ENCODE measurements at places on chromosomes 5 and 9. TPM values are rescaled to one million over a fixed set of nuclear protein-coding genes. Genes with fewer than 3 reads are reported as not detected.
A peak's percentile ranks its signal among the peaks of the same experiment; 100 is the strongest.

DNA sequence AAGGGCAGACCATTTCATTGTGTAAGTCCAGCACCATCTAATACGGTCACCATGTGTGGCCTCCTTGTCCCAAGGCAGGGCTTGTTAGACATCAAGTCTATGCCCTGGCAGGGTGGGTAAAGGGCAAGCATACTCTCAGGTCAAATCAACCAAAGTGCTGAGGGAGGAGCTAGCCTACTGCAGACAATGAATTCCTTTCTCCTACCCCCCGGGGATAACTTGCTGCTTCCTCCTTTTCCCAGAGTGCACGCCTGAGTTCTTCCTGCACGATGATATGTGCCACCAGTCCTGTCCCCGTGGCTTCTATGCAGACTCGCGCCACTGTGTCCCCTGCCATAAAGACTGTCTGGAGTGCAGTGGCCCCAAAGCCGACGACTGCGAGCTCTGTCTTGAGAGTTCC is 71.4 kb downstream of the RFK start:
- no peak for DNase-seq

DNA sequence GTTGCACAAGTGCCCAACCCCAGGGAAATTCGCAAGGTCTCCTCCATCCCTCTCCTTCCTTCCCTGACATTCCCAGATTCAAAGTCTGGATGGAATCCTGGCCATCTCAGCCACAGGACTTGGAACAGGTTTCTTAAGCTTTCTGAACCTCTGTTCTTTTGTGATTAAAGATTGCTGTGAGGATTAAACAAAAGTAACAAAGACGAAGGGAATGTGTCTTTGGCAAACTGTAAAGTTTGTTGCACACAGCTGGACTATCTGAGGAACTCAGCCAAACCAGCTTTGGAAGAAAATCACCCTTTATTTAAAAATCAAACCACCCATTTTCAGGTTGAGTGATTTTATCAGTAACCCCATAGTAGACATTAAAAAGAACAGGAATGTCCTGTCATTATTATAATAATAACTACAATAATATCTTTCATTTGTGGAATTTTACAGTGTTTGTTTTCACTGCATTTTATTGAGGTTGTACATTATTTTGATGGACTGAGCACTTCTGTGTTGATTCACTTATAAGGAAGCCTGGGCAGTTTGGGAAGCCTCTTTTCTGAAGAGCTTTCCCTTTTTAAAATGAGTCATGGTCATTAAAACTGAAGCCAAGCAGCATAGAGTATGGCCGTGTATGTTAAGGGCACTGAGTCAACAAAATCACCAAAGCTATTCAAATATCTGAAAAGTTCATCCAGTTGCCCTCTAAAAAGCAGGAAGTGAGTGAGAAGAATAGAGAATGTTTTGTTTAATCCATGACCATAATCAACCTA is 310.2 kb downstream of the AGTPBP1 start:
- DNase-seq, result no peak

DNA sequence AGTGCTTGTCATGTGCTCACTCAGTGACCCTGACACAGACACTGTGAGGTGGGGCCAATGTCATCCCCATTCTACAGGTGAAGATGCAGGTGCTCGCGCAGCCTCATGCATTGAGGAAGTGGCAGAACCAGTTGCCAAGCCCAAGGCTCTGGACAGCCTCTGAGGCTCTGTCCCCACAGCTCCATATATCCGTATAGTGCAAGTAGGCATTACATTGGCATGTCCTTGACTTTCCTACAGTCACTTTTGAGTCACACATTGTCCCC is 58.8 kb upstream of the ANGPTL2 start:
- peak; percentile 41 for DNase-seq

DNA sequence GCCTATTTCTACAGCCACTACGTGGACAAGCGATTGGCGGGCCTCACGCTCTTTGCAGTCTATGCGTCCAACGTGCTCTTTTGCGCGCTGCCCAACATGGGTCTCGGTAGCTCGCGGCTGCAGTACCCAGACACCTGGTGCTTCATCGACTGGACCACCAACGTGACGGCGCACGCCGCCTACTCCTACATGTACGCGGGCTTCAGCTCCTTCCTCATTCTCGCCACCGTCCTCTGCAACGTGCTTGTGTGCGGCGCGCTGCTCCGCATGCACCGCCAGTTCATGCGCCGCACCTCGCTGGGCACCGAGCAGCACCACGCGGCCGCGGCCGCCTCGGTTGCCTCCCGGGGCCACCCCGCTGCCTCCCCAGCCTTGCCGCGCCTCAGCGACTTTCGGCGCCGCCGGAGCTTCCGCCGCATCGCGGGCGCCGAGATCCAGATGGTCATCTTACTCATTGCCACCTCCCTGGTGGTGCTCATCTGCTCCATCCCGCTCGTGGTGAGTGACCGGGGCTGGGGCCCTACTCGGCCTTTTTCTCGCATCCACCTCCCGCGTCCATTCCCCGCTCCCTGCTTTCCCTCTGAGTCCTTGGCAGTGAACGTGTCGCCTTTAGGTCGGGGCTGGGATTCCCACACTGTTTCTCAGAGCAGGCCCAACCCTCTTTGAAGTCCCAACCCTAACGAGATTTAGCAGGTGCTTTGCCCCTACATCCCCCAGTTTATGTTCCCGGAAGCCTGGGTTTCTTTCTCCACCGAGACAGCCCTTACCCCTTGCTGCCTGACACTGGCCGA is 1.8 kb downstream of the PTGER4 start:
- peak; percentile 80 for DNase-seq

DNA sequence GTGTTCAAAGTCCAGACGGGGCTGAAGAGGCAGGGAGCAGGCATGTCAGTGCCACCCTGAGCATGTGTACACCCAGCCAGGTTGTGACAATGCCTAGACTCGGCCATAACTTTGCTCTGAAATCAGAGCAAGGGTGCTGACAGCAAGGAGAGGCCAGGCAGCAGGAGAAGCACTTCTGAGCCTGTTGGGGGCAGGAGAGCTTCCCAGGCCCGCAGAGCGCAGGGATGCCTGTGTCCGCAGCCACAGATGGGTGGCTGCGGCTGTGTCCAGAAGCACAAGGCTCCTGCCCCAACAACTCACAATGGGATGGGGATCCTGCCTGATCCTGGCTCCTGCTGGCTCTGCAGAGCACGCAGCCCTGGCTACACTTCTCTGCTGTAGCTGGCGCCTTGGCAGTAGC is 373.9 kb downstream of the CHSY3 start:
- DNase-seq, result no peak

- DNase-seq, result no peak
These were observed 62.6 kb upstream of the ZNF354B start for GRCh38 chr5:178797101-178797521.

- no peak for DNase-seq
These were observed 503.0 kb downstream of the SPATA31D1 start for GRCh38 chr9:82491604-82492003.

DNA sequence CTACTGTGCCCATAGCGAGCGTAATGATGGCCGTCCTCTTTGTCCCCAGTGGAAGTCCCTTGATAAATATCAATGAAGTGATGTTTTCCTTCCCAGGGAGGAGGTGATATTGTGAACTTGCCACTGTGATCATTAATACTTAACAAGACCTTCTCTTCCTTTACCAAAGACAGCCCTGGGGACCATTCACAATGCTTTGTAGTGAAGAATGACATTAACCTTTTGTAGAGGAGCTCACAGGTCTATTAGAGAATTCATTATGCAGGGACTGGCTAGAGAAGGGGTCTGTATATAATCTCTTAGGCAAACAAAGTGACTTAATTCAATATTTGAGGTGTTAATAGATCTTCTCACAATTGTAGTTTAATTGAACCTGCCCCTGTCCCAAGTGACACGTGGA is 452.9 kb upstream of the DMAC1 start:
- DNase-seq, result no peak

DNA sequence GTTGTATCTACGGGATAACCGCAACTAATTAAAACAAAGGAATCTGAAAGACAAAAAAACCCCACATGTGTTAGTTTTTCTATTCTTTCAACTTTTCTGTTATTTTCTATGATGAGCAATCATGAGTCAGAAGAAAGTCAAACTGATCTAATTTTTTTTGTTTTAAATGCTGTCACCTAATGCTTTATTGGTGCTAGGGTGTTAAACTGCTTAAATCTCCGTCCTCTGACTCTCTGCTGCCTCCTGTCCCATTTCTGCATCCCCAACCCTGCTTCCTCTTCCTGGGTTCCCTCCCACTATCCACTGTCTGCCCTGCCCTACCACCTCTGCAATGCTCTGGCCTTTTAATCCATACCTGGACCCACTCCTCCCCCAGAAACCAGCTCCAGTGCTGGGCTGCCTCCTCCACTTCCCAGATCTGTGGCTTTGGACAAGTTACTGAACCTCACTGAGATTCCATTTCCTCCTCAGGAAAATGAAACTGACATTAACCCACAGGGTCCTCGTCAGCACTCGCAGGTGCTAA is 15.7 kb downstream of the PTPN3 start:
- DNase-seq, result no peak

DNA sequence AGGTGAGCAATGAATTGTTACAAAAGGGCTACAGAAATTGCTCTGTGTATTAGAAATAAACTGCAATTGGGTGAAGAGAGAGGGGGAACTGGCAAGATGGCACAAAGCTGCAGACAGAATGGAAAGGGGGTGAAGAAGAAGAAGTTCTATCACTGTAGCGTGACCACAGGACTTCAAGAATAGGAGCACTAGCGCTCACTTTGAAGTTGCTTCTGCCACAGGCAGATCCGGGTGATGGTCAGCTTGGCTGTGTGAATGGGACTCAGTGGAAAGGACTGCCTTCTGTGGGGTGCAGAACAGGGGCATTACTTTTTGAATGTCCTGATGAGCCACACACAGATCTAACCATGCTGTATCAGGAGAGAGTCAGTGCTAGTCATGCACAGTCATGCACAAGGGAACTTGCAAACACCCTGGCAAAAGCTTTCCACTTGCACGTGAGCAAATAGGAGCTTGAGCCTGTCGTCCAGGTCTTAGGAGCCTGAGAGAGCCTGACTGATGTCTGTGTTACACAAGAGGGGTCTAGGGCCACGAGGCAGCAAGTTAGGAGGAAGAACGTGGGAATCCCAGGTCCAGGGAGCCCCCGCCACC is 16.3 kb downstream of the IL5 start:
- no peak for DNase-seq

DNA sequence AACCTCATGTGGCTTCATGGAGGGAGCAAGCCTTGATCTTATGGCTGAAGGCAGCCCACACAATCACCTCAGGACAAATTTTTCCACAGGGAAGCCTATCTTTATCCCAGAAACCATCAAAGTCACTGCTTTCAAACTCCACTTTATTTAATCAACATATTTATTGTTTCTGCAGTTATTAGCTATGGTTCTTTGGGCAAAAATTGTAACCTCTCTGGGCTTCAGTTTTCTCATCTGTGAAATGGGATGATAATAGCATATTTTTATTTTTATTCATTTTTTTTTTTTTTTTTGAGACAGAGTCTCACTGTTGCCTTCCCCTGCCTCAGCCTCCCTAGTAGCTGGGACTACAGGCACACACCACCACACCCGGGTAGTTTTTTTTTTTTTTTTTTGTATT is 2.1 kb upstream of the RPS14 start:
- no peak for DNase-seq

DNA sequence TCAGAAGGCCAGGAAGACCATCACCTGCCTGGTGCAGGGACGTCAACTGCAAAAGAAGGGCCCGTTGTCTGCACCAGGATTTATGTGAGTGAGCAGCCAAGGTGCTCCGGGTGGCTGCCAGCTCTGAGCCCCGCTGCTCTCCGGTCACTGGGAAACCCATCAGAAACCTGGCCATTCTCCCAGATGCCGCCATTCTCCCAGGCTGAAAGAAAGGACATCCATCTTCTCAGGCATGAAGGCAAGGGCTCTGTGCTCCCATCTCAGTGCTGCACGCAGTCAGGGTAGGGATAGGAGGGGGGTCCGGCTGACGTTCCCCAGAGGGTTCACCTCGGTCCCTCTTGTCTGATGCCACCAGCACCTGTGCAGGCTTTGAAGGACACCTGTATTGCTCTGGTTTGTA is 158.4 kb downstream of the ERCC6L2 start:
- no peak for DNase-seq

GRCh38 chr9:127903557-127904475 is 4.4 kb upstream of the ST6GALNAC6 start:
- DNase-seq, result peak; percentile 90

DNA sequence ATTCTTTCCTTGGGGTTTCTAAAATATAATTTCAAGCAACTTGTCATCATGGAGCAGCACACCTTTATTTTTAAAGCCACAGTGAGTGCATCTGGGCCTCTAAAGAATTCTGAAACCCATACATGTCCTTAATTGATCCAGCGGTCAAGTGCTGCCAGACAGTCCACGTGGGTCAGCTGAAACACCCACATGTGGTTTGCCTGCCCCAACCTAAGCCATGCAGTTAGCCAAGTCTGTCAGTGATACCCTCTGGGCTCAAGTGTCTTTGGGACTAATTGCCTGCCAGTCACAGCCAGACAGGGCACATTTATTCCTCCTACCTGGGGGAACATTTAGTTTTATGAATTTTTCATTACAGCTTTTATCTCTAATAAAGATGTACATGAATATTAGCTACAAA is 291.4 kb upstream of the SLC30A5 start:
- no peak for DNase-seq

DNA sequence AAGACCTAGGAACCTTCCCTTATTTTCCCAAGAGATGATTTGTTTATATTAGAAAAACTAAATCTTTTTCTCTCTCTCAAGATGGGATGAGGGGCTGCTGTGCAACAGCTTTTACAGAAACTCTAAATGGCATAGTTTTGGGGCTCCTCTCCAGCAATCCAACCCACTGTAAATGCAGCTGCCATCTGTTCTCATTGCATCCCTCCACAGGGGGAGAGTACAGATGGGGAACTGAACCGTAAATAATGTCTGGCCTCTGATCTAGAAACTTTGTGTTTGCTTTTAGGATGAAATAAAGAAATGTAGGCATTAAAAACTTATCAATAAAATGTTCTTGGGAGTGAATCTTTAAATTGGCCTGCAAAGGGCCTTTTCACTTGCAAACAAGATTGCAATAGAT is 291.4 kb downstream of the MCTP1 start:
- no peak for DNase-seq

GRCh38 chr5:14628346-14628745 is 36.2 kb upstream of the OTULIN start:
- DNase-seq, result no peak

GRCh38 chr5:58901271-58901670 is 318.4 kb downstream of the RAB3C start:
- no peak for DNase-seq

Gene FRRS1L
- total RNA-seq, result 0.09 TPM

Gene OTP
- not detected for total RNA-seq

Gene TEX48
- total RNA-seq, result not detected

Gene OCLN
- 136 TPM for total RNA-seq

Gene ANKRD34B
- total RNA-seq, result 0.35 TPM

Gene KIF4B
- total RNA-seq, result 0.17 TPM

Gene SHOC1
- not detected for total RNA-seq

Gene FAM163B
- total RNA-seq, result not detected

Gene LCN9
- not detected for total RNA-seq

Gene C5orf52
- not detected for total RNA-seq

Gene PLEKHG4B
- total RNA-seq, result 2.0 TPM

Gene OBP2B
- total RNA-seq, result not detected
